ENCODE measurements at places on chromosomes 12 and 14.

GRCh38 chr12:23098110-23098509, 473.1 kb downstream of the ETNK1 start:
- DNase-seq = no peak

GRCh38 chr14:69247676-69248440, 12.1 kb upstream of the GALNT16 start:
- no peak for DNase-seq

- no peak for DNase-seq
These were observed 50.1 kb downstream of the KLRG1 start for GRCh38 chr12:9039397-9039977.

DNA sequence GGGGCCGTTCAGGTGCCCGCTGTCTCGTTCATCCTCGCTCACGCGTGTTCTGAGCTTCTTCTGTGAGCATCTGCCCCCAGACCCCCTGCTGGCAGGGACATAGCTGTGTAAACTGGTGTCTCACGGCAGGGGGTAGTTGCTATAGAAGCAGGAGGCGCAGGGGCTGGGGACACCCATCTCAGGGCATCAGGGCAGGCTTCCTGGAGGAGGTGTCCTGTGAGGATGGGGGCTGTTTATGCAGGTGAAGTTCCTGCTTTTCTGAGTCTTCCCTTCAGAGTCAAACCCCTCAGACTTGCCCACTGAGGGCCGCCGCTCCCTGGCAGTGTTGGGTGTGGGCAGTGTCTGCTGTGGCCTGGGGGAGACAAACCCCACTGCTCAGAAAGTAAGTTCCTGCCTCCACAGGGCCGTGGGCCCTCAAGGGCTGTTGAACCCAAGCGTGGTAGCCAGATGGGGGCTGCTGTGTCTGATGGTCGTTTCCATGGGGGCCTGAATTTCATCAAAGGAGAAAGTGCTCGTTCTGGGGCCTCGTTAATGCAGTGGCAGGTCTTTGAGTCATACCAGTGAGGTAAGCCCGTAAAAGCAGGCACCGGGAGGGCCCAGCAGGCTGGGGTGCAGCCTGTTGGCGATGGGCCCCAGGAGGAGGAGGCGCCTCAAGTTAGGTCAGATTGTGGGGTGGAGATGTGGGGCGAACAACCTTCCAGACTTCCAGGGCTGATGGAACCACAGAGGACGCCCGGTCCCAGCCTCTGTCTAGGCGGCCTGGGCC, 23.4 kb downstream of the KIF26A start:
- DNase-seq = no peak

- DNase-seq = no peak
These were observed 93.8 kb upstream of the MDM1 start for GRCh38 chr12:68425998-68426397.

- no peak for DNase-seq
These were observed 39.8 kb downstream of the BORCS5 start for GRCh38 chr12:12396694-12397093.

DNA sequence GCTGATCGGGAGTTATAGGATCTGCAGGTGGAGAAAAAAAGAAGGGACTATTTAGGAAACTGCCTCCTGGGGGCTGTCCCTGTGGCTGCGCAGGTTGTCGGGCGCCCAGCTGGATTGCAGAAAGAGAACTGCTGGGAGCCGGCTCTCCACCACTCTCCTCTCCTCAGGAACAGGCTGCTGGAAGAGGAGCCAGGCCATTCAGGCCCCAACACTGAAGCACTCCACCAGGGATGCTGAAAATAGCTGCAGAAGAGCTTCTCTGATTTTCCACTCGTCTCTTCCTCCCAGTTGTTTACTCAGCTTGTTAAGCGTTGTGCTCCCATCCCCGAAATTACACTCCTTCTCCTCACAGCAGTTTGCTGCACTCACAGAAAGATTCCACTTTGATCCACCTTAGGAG, 347.3 kb downstream of the GLT1D1 start:
- no peak for DNase-seq

DNA sequence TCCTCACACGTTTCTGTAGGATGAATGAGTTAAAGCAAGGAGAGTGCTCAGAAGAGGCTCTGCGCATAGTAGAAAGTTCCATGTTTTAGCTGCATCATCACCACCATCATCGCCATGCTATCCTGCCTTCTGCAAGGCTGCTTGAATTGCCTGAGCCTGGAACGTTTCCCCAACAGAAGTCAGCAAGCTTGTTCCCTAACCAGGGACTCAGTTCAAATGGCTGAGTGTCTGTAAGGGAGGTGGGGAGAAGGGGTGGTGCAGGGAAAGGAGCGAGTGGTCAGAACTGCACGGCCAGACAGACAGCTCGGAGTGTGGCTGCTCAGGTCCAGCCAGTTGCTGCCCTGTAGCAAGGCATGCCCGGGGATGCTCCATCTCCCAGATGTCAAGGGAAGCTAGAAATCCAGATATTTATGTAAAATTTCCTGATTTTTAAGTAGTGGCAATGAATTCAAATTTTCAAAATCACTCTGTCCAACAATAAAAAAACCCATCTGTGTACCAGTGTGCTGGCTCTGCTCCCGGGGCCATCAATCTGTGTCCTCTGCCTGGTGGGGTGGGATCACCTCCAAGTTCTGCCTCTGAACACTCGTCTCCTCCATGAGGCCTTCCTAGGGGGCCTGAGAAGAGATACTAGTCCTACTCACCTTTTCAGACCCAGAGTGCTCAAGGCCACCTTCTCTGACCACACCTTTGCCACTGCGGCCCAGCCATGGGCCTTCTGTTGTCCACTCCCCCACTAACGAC, 162.7 kb downstream of the FOXN3 start:
- no peak for DNase-seq

DNA sequence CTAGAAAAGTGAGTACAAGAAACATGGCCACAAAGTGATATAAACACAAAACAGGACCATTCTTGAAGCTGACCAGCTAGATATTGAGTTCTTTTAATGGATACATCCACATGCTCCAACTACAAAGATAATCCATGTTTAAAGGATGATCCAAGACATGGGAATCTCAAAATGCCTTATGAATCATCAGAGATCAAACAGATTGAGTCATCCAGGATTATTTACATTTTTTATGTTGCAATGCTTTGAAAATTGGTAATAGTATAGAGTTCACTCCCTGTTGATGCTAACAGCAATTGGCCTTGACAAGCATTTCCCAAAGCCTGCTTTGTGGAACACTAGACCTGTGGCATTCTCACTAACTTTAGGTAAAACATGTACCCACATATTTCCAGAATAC, 293.0 kb upstream of the TBX3 start:
- DNase-seq = no peak

- no peak for DNase-seq
These were observed 26.4 kb downstream of the SFSWAP start for GRCh38 chr12:131737150-131737827.

DNA sequence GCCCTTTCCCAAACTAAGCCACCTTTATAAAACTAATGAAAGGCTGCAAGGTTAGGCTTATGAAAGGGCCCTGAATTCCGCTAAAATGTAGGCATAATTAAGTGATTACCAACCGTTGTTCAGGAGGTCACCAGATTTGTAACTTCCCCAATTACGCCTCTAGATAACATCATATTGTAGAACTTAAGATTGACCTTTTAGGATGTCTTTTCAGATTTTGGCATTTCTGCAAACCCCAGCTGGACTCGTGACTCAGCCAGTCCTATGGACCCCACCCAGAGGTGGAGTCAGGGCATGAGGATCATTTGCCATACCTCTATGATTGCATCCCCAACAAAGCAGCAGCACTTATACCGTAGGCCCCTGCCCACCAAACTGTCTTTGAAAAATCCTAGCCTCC, 3.7 kb upstream of the LPCAT3 start:
- DNase-seq = no peak

DNA sequence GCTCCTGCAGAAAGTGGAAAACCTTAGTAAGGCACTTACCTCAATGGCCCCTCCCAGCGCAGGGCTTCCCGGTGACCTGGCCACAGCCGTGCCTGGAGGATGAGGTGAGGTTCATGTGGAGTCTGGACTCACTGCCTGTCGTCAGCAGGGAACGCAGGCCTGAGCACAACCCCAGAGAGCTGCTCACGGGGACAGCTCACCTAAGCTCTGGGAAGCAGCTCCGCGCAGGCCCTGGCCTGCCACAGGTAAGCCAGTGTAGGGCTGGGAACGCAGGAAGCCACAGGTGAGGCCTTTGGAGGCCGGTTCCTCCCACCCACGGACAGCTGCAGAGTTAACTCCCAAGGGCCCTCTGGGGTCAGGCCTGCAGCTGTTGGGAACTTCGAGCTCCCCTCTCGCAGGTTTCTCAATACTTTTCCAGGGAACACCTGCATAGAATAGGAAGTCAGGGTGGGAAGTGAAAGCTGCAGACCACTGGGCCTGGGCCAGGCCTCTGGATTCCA, 32.7 kb downstream of the ANAPC7 start:
- DNase-seq = no peak

DNA sequence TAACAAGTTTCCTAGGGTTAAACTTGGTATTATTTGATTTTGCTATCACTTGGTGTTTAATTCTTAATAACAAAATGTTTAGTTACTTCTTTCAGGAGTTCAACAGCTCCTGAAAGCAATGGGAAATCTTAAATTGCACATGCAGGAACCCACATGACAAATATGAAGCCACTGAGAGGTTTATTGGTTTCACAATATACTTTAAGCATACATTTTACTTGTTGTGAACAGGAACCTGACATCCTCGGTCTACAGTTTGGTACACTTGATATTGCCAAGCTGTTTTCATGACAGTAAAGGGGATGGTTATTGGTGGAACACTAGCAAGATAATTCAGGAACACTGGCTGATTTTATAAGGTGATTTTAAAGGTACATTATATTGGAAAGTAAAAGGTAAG, 46.2 kb downstream of the SLC38A1 start:
- no peak for DNase-seq

GRCh38 chr12:24360057-24360456, 410.6 kb upstream of the SOX5 start:
- no peak for DNase-seq

DNA sequence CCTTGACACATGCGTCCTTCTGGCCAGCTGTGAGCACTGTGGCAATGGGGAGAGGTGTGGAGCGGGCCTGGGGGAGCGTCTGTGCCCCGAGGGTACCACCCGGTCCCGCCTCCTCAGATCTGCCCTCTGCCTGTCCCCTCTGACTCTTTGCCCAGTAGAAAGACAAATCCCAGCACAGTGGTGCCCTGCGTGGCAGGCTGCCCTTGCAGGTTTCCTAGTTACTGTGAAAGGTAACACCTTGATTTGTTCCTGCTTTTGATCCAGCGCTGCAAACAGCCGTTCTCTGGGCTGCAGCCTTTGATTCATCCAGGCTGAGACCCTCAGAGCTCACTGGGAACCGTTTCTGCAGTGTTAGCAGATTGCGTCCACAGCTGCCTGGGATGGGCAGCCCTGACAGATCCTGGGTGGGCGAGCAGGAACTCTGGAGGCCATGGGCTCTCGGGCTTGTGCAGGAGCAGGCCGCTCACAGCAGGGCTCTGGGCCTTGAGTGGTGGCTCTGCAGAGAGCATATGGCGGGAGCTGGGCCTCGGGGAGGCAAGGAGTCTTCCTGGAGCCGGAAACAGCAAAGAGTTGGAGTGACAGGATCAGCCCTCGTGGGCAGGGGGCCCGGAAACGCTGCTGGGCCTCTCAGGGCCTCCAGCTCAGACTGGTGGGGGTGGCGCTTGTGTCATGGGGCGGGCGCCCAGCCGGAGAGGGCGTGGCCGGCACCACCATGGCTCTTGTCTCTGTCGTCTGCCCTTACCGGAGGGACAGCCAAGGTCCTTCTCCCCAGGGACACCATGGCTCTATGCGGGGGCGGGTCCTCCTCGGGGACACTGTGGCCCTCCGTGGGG, 16.6 kb downstream of the FBRSL1 start:
- no peak for DNase-seq

GRCh38 chr14:91884664-91885063, 17.3 kb upstream of the TC2N start:
- no peak for DNase-seq

GRCh38 chr14:63717702-63718101, 10.2 kb downstream of the SGPP1 start:
- no peak for DNase-seq

DNA sequence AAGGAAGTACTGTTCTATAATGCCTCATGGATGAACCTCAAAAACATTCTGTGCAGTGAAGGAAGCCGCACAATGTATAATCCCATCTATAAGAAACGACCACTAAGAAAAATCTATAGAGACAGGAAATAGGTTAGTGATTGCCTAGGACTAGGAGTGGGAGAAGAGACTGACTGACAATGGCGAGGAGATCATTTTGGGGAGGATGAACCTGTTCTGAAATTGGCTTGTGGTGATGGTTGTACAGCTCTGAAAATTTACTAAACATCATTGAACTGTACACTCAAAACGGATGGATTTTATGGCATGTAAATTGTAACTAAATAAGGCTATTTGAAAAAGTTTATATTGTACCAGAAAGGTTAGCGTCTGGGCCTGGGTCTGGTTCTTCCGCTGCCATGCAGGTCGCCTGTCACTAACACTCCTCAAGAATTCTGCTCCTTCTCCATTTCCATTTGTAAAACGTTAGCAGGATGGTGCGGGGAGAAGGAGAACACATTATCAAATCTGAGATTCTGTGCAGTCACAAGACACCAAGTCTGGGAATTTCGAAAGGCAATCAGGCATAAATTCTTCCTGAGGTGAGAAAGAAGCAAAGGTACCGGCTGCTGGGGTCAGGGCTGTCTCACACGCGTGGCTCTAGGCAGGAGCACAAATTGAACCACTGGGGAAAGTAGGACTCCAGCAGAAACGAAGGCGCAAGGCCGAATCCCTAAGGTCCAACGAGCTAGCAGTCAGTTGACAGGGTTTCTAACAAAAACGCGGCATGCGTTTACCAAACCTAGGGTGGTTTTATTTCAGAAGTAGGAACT, 845 bp upstream of the COCH start:
- no peak for DNase-seq

GRCh38 chr12:122845865-122846621, 10.8 kb downstream of the HIP1R start:
- no peak for DNase-seq

DNA sequence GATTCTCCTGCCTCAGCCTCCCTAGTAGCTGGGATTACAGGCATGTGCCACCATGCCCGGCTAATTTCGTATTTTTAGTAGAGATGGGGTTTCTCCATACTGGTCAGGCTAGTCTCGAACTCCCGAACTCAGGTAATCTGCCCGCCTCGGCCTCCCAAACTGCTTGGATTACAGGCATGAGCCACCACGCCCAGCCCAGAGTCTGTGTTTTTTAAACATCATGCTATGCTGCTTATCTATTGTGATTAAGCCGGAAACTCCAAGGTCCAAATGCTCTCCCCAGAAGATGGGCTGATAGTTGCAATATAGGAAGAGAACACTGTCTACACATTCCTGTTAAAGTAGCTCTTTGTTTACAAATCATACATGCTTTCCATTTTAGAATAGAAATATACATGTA, 30.5 kb upstream of the MAX start:
- DNase-seq = no peak

GRCh38 chr12:15597125-15597830, 191.9 kb downstream of the EPS8 start:
- DNase-seq = no peak

GRCh38 chr14:53814392-53814791, 142.2 kb downstream of the BMP4 start:
- DNase-seq = no peak
